ENCODE measurements at places on chromosomes 13 and 19.
A peak's percentile ranks its signal among the peaks of the same experiment; 100 is the strongest.

- ATAC-seq, result no peak
Observed at GRCh38 chr19:5743630-5744029, 23.2 kb downstream of the CATSPERD start.

DNA sequence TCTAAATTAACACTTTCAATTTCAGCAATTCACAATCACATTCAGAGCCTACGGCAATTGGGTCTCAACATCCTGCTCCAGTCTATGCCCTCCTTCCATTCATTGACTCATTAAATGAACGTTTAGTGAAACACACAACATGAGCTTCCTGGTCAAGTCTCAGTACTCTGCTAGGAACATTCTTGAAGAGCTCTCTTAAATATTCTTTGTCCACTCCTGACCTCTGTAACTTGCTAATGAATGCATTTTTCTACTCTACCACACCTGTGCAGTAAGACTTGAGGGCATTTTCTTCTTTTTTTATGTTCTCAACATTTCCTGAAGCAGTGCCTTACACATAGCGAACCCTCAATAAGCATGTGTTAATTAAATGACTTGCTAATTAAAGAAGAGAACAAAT is 168.6 kb downstream of the OXGR1 start:
- no peak for ATAC-seq

- ATAC-seq, result no peak
Observed at GRCh38 chr19:13864046-13864666, 12.8 kb upstream of the NANOS3 start.

DNA sequence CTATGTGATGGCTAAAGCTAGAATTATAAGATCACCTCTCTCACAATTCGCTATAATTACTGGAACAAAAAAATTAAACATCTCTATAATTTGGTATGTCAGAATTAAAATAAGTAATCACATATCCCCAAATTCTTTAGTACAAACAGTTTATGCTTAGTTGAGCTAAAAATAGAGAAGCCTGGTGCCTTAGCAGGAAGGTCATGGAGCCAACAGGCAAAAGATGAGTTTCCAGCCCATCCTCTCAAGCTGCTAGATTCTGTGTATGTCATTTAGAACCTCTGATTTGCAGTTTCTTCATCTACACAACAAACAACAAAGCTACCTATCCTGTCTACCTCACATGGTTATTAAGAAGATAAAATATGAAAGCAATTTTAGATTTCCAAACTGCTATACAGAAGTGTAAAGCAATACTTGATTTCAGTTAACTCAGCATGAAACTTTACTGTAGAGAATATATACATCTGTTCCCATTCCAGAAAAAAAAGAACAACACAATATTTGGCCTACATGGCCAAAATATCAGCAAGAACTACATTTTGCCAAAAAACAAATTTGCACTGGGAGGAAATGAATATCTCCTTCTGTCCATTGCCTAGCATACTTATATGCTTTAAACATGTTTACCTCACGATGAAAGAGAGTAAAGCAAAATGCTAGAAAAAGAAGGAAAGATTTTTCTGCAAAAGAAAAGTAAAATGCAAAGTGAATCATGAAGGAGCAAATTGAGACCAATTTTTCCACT is 294.0 kb upstream of the MIR17HG start:
- no peak for ATAC-seq

DNA sequence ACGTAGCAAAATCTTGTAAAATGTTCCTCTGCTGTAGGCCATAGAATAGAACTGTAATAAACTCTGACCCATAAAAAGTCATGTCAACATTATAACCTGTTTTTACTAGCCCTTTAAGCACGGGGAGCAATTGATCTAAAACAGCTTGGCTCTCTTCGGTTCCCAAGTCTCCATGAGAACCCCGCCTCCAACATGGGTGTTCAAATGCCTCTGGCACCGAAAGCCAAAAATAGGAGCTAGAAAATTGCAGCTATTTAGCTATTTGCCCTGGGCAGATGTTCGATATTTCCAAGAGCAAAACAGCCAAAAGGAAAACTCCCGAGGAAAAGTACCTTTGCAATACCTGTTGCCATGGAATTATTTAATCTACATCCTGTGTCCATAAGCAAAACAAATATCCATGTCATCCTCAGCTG is 563.1 kb downstream of the EFNB2 start:
- ATAC-seq, result no peak

- ATAC-seq, result no peak
Observed at GRCh38 chr13:111955412-111956065, 111.4 kb upstream of the SOX1 start.

DNA sequence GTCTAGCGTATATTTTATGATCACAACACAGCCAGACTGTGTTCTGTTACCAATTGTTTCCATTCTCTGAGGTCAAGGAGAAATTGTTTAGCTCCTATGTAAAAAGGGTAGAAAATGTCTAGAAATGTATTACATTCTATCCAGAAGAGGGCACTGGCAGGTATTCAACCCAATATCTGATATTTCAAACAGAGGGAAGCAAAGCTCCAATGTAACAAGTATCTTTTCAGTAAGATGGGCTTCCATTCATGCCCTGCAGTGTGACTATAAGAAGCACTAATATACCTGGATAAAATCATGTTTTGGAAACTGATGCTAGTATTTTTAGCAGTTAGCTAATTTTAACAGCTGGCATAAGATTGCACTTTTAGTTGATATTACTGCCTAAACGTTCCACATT is 312.7 kb downstream of the FGF14 start:
- no peak for ATAC-seq

GRCh38 chr19:47663435-47663910 is 49.7 kb upstream of the EHD2 start:
- ATAC-seq, result peak; percentile 56

GRCh38 chr19:3813473-3814392 is 27.6 kb upstream of the MATK start:
- ATAC-seq, result no peak

DNA sequence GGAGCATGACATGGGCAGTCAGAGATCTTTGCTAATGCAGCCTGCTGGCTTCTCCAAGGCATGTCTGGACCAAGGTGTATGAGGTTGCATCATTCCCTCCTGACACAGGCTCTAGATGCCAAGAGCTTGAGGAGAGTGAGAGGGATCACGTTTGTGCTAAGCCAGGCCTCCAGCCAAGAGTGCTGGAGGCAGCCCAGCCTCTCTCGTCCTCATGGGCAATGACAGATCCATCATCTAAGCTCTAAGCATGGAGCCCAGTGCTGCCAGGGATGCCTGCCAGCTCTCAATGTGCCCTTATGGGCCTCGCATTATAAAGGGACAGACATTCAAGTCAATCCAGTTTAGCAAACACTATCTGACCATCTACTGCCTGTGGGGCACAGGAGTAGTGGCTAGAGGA is 136.3 kb upstream of the VSTM2B start:
- peak; percentile 60 for ATAC-seq

- no peak for ATAC-seq
Observed at GRCh38 chr19:1206864-1207450, 1.4 kb downstream of the STK11 start.

DNA sequence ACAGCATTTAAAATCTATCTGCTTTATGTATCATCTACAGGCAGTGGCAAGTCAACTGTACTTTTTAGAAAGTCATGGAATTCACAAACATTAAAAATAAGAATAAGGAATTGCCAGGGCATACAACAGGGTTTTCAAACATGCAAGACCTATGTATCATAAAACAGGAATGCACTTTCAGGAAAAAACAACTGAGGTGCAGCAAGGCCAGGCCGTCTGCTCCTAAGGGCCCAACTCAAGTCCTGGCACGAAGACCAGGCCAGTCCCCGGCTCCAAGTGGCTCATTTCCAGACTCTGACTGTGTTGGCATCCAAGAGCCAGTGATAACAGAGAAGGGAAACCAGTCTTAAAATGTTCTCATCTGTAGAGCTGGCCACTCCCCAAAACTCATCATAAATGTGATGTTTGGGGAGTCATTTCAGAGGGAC is 7.1 kb downstream of the RFX2 start:
- ATAC-seq, result peak; percentile 92

DNA sequence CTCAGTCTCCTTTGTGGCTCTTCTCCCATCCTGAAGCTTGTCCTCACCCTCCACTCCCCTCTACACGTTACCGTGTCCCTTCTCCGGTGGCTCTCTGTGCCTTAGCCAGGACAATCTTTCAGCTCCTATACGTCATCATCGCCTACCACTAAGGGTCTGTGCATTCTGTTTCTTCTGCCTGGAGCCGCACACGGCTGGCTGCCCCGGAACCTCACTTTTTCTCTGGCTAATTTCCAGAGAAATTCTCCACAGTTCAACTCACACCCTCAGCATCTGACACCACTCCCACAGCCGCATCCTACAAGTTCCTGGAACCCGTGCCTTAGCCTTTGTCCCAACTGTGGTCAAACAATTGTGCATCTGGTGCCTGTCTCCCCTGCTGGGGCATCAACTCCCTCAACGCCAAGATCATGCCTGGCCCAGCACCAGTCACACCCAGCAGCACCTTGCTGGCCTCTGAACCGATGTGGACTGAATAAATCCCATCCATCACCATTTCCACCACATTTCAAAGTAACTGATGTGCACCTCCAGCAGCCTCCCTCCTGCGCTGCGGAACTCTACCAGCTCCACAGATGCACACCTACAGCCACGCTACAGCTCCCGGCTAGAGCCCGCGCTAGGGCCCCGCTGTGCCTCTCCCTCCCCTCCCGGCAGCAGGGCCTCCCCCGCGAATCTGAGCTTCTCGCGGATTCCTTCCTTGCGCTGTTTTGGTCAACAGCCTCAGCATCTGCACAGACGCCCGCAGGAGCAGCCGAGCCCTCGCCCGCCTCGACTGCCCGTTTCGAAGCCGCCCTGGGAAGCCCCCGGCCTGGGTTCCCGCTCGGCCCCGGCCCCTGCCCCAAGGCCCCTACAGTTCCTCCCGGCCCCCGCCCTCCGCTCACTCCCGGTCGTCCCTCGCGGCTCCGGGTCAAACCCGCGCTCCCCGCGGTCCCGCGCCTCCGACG is 689 bp downstream of the DCUN1D2 start:
- ATAC-seq, result peak; percentile 9

- ATAC-seq, result no peak
Observed at GRCh38 chr19:1366296-1366695, 17.4 kb upstream of the NDUFS7 start.
